ENCODE measurements at places on chromosomes 3 and 15.
A peak's percentile ranks its signal among the peaks of the same experiment; 100 is the strongest.

DNA sequence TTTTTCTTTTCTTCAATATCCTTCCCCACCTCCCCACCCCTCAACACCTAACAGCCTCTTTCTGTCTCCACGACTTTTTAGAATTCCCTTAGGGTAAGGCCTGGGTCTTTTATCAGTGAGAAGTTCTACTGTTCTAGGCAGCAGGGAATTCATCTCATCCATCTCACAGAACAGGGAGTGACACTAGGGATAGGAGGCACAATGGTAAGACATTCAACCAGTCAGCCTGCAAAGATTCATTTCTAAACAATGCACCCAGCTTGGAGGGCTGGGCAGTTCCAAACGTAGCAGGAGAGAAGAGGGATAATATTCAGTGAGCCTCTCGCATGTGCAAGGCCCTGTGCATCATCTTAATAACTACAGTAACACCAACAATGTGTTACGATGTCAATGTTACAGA is 43.6 kb downstream of the LRIG1 start:
- no peak for DNase-seq

- no peak for DNase-seq
These were observed 87.1 kb downstream of the RGMA start for GRCh38 chr15:93001881-93002280.

DNA sequence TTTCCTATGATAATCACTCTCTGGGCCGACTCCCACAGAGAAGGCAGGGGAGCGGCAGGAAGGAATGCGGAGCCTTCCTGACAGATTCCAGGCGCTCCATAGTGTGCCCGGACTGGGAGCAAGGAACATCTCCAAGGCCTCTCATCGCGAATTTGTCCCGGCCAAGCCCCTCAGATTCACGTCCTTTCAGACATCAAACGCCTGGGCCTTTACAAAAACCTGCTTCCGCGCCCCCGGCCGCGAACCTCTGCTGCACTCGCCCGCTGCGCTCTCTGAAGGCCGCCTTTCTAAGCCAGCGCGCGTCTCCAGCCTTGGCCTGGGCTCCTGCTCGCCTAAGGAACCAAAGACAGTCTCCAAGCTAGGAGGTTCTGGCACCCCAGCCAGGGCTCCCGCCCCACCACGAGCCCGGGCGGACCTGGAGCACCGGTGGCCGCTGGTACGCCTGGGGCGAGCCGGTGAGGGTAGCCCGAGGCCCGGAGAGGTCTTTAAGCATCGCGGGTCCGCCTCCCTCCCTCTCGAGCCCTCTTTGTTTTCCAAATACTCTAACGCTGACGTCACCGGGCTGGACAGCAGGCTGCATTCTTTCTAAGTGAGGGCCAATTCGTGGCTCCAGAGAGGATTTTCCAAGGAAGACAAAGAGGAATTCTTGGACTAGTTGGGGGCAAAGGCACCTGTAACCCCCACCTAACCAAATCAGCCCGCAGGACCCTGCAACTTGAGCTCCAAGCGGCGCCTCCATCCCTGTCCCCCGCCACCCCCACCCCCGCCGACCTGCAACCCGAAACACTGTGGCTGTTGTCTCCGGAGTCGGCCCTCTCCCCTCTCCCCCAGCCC is 759 bp downstream of the AMOTL2 start:
- peak; percentile 93 for DNase-seq

DNA sequence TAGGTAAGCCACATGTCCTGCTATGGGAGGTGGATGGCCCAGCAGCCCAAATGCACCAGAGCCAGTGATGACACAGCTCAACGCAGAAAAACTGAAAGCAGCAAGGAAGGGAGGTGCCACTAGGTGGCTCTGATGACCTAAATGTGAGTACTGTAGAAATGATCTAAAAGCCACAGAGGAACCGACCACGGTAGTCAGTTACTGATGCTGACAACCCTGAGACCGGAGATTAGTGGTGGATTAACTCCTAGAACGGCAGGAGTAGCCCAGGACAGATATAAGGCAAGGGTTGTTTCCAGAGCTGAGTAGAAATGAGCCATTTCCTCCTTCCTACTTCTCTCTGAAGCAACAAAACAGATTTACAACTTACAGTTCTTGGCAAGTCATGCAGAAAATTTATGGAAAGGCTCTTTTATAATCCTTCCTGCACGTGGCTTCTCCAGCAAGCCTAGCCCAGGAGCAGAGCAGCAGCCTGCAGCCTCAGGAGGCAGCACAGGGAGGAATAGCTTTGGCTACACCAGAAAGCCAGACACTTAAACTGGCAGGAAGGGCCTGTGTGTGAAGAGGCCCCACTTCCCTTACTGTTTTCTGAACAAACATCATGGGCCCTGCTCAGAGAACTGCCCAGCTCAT is 13.1 kb downstream of the FBXL22 start:
- DNase-seq, result peak; percentile 90

DNA sequence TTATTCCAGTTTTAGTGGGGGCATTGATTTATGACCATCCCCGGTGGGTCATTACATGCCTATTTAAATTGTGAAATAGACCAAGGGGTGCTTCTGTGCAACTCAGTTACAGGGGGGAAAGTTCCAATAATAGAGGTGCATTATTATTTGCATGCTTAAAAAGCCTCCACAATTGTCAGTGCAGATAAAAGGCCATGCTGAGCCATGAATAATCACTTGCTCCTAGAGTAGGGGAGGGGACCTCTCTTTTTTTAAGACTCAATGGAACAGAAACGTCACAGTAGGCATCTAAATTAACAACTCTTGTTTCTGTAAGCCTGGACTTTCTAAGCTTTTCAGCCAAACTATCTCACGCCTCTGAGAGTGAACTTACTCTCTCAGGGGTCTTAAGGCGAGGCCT is 66.5 kb upstream of the CMTM7 start:
- no peak for DNase-seq

DNA sequence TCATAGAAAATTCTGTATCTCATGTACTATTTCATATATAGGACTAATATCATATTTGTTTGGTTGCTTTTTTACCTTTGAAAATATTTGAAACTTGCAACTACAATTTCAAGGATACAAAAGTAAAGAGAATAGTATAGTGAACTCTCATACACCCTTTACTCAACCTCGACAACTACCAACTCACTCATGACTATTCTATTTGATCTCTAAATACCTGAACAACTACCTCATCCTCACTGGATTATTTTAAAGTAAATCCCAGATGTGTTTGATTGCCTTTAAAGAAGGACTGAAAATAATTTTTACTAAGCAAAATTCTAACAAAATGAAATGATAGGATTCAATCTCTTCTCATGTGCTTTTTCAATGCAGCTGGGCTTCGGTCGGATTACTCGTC is 12.1 kb downstream of the TMPRSS7 start:
- no peak for DNase-seq

DNA sequence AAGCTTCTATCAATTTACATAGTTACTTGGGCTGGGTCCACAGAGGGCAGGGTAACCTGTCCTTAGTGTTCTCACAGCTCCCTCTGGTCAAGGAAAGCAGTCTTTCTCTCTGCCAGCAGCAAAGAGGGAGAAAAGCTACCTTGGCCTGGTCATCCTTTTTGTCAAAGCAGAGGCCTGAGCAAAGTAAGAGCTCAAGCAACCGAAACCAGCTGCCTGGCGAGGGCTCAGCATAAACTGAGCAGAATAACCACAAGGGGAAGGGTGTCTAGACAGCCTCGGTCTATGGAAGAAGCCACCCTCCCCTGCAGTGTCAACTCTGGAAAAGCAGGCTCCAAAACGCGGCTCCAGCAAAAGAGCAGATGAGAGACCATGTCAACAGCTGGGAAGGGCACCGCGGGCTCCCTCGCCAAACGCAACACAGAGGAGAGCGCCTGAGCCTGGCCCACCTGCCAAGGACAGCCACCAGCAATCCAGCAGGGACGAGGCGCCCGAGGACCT is 17.4 kb downstream of the LRIG1 start:
- no peak for DNase-seq

DNA sequence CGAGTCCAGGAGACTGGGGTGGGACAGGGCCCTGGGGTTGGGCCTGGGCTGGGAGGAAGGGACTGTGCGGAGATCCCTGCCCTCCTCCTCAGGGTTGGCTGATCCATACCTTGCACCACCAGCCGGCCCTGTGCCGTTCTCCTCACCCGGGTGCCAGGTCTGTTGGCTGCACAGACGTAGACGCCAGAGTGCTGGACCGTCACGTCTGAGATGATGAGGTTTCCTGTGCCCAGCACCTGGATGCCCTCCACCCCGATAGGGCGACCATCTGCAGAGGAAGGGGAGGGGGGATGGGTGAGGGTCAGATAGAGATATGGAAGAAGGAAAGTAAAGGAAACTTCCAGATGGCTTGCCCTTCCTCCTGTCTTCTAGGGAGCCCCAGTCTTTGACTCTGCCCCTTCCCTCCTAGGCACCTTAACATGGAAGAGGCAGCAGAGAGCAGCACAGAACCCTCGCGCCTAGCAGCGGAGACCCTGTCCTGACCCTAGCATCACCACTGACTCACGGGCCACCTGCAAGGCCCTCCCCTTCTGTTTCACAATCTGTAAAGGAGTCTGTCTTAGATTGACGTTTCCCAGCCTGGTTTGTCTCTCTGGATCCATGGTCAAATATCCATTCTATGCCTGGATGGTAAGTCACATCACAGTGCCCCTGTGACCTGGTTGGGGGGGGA is 28.8 kb downstream of the RNU5B-1 start:
- no peak for DNase-seq

DNA sequence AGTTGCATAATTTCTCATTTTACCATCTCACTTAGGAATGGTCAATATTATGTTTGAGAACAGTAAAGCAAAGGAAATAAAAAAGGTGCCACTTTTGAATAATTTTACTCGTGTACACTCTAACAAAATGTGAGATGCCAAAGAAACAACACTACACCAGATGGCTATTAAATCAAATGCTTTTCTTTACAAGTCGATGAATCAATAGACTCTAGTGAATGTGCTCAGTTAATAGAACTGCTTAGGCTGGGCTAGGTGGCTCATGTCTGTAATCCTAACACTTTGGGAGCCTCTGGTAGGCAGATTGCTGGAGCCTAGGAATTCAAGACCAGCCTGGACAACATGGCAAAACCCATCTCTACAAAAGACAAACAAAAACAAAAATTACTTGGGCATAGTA is 87.9 kb downstream of the ZNF609 start:
- no peak for DNase-seq

- DNase-seq, result no peak
These were observed 81.5 kb downstream of the SENP2 start for GRCh38 chr3:185667574-185667973.

DNA sequence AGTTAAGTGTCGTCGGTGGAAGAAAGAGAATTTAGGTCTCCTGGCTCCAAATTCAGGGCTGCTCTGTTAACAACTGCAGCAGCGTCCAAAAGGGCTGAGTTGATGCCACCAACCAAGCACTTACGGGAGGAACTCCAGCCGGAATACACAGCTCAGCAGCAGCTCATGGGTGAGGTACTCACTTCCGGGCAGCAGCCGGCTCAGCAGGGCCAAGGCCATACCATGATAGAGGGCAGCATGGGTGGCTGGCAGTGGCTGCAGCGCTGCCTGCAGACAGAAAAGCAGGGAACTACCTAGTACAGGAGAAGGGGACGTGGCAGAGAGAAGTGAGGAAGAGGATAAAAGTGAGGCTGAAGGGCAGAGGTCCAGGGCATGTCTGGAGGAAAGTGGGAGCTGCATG is 8.0 kb upstream of the LTK start:
- no peak for DNase-seq

- no peak for DNase-seq
These were observed 19.6 kb downstream of the ZIC1 start for GRCh38 chr3:147428754-147429153.

GRCh38 chr3:185042312-185043050 is 110.4 kb downstream of the C3orf70 start:
- no peak for DNase-seq

- no peak for DNase-seq
These were observed 754.1 kb downstream of the NR2F2 start for GRCh38 chr15:97084650-97085049.

DNA sequence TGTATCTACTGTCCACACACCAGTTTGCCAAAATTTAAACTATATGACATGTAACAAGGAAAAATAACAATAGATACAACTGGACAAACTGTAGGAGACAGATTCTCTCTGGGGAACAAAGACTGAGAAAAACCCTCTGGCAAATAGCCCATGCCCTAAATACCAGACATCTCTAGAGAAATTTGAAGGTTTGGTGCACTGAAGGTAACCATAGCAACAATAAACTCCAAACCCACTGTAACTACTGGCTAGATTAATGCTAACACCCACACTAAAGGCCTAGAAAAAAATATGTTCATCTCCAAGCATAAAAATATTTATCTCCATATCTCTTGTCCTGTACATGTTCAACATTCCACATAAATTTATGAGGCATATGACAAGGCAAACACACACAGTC is 267.1 kb downstream of the STXBP5L start:
- DNase-seq, result no peak

DNA sequence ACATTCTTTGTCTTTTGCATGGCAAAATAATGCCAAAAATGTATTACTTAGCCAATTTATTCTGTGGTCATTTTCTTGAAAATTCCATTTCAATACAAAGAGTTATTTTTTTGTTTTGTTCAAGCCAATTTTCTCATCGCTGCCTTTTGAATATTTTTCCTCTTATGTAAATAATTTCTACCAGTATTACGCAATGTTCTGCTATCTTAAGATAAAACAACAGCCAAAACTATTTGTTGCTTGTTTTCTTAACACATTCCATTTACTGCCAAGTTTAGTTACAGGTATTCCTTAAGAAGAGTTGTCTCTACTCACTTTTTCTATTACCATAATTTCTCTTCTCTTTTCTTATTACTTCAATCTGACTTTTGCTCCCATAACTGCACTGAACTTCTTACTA is 163.1 kb downstream of the ROBO1 start:
- DNase-seq, result no peak

DNA sequence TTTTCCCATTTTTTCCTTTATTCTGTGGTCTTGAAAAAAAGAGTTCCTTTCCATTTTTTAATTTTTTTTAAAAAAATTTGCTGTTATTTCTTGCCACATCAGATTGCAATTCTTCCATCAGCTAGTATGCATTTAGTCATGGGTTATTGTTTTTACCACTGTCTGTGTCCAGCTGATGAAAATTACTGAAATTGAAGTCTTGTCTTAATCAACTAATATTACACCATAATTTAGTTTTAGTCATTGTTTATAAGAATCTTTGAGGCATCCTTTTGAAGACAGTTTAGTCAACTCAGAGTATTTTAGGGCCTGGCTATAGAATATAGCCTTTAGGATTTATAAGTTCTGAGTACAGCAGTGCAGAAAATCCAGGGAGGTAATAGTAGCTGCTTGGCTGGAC is 172.1 kb downstream of the LRTM1 start:
- no peak for DNase-seq

GRCh38 chr3:89098964-89099585 is 8.3 kb upstream of the EPHA3 start:
- peak; percentile 39 for DNase-seq

GRCh38 chr3:61559136-61559731 is 2.1 kb upstream of the PTPRG start:
- DNase-seq, result no peak
